Activated CD4-positive, alpha-beta T cell treated with anti-CD3 and anti-CD28 coated beads, Interleukin-2, amount 10 ng/mL, durations not matched to agents 24 days and 14 days (primary cell): ENCODE measurements at places on chromosomes 7 and 10. TPM values are rescaled to one million over a fixed set of nuclear protein-coding genes. Genes with fewer than 3 reads are reported as not detected.

Gene C10orf62
- total RNA-seq, result not detected in 2 replicates

Gene LRRC4
- 2.2 and 5.7 TPM in 2 replicates for total RNA-seq

Gene MMRN2
- total RNA-seq, result not detected in 2 replicates

Gene AKR1C1
- total RNA-seq, result 0.62 and 1.0 TPM in 2 replicates

Gene CDHR3
- total RNA-seq, result 0.36 and 1.0 TPM in 2 replicates

Gene DNAH11
- total RNA-seq, result 3.0 and 6.1 TPM in 2 replicates

Gene ACTL6B
- not detected in 2 replicates for total RNA-seq

Gene AGAP5
- 10.1 and 13.9 TPM in 2 replicates for total RNA-seq

DNA sequence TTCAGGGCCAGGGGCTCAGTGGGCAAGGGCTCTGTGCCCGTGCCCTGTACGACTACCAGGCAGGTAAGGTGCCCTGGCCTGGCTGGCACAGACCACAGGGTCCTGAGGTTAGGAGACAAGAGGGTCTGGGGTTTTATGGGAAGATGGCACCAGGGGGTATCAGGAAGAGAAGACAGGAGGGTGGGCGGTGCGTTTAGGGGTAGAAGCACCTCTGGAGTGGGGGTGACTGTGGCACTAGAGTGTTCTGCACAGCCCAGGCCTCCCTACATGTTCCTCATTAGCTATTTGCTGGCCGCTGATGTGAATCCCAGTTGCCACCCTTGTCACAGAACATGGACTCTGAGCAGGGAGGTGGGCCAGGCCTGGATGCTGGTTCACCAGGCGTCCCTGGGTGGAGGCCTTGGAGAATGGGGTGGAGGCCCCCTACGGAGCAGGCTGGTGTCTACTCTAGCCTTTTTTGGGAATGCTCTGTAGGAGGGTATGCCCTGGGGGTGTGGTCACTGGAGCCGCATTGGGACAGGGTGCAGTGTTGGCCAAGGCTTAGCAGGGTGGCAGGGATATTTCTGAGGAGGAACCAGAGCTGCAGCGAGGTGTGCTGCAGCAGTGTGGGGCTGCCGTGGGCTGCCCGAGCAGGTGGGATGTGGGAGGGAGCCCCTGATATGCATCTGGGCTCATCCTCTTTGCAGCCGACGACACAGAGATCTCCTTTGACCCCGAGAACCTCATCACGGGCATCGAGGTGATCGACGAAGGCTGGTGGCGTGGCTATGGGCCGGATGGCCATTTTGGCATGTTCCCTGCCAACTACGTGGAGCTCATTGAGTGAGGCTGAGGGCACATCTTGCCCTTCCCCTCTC lies 5.0 kb downstream of the PGAM2 start:
- DNase-seq, result no peak

DNA sequence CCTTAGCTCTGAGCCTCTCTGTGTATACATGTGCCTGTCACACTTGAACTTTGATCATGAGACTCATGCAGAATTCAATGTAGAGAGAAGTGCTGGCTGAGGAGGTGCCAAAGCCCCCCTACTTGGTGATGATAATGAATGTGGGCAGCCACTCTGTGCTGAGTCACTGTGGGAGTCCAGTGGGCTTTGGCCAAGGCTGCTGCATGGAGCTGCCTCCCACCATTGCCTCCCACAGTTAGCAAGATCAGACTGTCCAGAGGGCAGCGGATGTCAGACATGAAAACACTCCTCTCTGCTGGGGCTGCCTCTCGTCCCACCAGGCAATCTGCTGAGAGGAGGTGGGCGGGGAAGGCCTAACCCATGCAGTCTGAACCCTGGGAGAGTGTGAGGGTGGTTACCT lies 180.3 kb downstream of the SH2D4B start:
- no peak for DNase-seq

- peak; percentile 85 for DNase-seq
Measured at GRCh38 chr10:14009371-14010100, 321.2 kb downstream of the FRMD4A start.

GRCh38 chr7:70657989-70658632 lies 473.8 kb upstream of the GALNT17 start:
- DNase-seq, result no peak

DNA sequence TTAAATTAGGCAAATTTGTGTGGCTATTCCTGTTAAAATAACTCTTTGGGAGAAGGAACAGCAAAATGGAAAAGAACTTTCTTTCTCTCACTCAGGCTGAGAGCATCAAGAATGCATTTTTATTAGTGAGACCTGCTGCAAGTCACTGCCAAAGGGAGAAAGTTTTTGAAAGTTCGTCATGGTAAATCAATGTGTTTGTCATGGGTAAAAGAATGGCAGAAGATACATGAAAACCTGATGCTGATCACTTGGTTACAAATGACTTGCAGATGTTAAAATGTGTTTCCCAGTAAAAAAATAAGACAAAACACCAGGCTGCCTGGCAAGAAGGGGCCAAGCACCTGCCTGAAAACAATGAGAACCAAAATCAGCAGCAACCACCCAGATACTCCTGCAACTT lies 484.7 kb upstream of the NRP1 start:
- DNase-seq, result no peak

- no peak for DNase-seq
Measured at GRCh38 chr10:128470321-128470965, 344.2 kb upstream of the MKI67 start.

GRCh38 chr10:72392571-72392970 lies 37.9 kb upstream of the DNAJB12 start:
- DNase-seq, result no peak

- DNase-seq, result no peak
Measured at GRCh38 chr7:17311952-17312351, 13.5 kb downstream of the AHR start.

- DNase-seq, result no peak
Measured at GRCh38 chr7:31957756-31958155, 112.5 kb downstream of the PDE1C start.

DNA sequence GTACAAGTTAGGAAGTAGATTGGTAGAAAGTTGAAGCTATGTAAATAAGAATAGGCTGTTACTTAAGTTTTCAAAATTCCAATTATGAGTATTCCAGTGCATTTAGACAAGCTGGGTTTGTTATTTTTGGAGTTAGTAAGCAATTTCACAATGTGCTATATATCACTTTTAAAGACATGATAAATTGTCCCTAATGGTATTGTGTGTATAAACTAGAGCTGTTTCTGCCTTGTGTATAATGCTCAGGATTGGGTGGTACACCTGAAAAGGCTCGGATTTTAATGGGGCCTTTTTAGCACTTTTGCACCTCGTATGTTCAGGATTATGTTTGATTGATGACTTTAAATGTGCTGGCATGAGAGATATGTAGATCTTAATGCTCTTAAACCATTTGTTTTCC lies 175.8 kb downstream of the VTI1A start:
- no peak for DNase-seq
